ENCODE measurements at places on chromosomes 4 and X.

DNA sequence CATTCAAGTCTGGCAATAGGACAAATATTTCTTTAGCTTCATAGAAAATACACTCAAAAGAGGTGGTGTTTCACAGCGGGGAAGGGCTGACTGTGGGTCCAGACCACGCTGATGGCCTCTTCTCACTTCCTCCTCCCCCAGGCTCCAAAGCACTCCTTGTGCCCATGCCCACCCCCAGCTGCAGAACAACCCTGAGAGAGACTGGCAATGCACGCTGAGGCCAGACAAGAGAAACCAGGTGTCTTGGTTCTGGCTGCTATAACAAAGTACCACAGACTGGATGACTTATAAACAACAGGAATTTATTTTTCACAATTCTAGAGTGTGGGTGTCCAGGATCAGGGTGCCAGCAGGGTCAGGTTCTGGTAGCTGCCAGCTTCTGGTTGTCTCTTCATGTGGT is 386.1 kb downstream of the FBXW7 start:
- no peak for DNase-seq

- no peak for DNase-seq
Observed at GRCh38 chr4:119024102-119024501, 111.5 kb upstream of the MYOZ2 start.

DNA sequence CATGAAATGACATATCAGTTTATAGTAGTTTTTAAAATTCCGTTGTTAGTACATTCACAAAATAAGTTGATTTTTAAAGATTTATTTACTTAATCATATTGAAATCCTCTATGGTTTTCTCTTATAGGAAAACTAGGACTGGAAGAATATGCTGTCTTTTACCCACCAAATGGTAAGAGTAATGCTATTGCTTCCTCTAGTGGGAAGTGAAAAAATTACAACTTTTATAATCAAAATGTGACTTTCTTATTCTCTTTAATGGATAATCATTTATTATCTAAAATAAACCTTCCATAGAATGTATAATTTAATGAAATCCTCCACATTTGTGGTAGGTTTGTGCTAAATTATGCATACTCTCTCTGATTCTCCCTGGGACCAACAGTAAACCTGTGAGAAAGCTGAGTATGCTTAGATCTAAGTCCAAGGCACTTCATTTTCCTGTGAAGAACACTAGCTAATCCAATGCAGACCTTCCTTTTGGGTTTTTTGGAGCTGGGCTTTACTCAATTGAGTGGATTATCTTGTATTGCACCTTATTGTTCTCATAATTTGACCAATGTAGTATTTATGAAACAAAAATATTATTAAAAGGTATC is 136.2 kb downstream of the TBC1D19 start:
- DNase-seq, result no peak

GRCh38 chr4:134126955-134127354 is 74.6 kb downstream of the PABPC4L start:
- DNase-seq, result no peak

- DNase-seq, result no peak
Observed at GRCh38 chrX:49174723-49175122, 3.0 kb downstream of the PLP2 start.

Data from GM19239 (cell line).